ENCODE measurements at places on chromosomes 11 and 22. TPM values are rescaled to one million over a fixed set of nuclear protein-coding genes. Genes with fewer than 3 reads are reported as not detected.

Gene MOGAT2
- total RNA-seq: not detected

Gene MS4A3
- not detected for total RNA-seq

Gene ALKBH3
- 38.8 TPM for total RNA-seq

Gene USP2
- total RNA-seq: 8.7 TPM

Gene OR2D2
- not detected for total RNA-seq

Gene GRK3
- 45.9 TPM for total RNA-seq

Gene MAPK8IP1
- total RNA-seq: 2.4 TPM

Gene MMP11
- 2.2 TPM for total RNA-seq

Gene FERMT3
- total RNA-seq: 23.5 TPM

Gene C11orf21
- total RNA-seq: not detected

Gene MMP27
- 0.68 TPM for total RNA-seq

Gene OR52E8
- not detected for total RNA-seq

Gene GAL3ST1
- not detected for total RNA-seq

Gene MUC2
- not detected for total RNA-seq

Gene SAA4
- not detected for total RNA-seq

Gene TYR
- total RNA-seq: not detected

Gene C1QTNF5
- 30.4 TPM for total RNA-seq

Gene EIF1AD
- total RNA-seq: 26.9 TPM

Gene SMIM35
- total RNA-seq: not detected

Gene MMP10
- not detected for total RNA-seq

Gene IMMP1L
- total RNA-seq: 10.3 TPM

Gene TIGD3
- not detected for total RNA-seq

Gene PARVA
- 124 TPM for total RNA-seq

Gene HEPN1
- total RNA-seq: not detected

Gene CCDC81
- 0.51 TPM for total RNA-seq

Gene C22orf15
- not detected for total RNA-seq

Gene PSMC3
- total RNA-seq: 156 TPM

Gene MIAT
- 1.2 TPM for total RNA-seq

Gene KLHL35
- 0.82 TPM for total RNA-seq

Gene CLCF1
- 1.1 TPM for total RNA-seq

Gene KCNJ4
- not detected for total RNA-seq

Gene ACCSL
- total RNA-seq: not detected

Gene POLDIP3
- total RNA-seq: 24.9 TPM

Gene IGLL1
- total RNA-seq: not detected

Gene HBE1
- not detected for total RNA-seq

Gene CD3D
- 4.9 TPM for total RNA-seq

Gene MICAL3
- 45.4 TPM for total RNA-seq

Gene OR10A2
- not detected for total RNA-seq
